ENCODE measurements at places on chromosomes 13 and 19.

- DNase-seq = no peak
Measured at GRCh38 chr19:39890755-39891551, 43.5 kb downstream of the FCGBP start.

DNA sequence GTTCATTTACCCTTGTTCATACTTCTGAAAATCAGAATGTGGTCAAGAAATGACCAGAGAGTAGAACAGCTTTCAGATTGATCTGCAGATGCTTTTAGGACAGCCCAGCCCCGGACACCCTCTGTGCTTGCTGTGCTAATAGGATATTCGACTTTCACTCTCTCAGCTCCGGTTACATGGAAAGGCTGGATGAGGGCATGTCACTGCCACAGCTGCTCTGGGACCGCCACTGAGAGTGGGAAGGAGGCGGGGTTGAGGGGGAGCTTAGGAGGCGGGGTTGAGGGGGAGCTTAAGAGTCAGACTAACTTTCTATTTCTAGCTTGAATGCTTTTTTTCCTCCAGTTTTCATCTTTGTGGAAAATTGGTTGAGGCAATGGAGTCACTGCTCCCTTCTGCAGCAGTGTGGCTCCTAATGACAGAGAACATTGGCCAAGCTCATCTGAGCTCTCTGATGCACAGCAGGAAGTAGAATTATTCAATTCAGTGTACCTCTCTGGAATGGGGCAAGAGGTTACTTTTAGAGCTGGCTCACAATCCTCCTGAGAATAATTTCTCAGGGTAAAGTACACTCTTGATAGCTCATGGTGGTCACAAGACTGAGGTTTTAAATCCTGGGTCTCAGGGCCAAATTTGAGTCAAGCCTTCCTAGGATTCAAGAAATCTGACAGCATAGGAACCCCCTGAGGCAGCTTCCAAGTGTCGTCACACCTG, 74.6 kb upstream of the NPAS1 start:
- DNase-seq = no peak

DNA sequence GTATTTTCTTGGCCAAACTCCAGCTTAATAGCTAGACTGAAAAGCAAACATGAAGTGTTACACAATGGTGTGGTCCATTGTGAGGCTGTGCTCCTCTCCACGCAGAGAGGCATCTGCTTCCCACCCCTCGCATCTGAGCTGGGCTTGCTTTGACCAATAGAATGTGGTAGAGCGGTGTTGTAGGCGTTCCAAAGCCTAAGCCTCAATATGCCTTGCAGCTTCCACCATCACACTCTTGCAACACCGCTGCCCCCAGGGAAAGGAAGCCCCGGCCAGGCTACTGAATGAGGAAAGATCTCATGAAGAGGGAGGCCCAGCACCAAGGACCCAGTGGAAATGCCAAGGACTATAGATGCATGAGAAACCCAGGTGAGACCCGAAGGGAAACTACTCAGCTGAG, 9.4 kb downstream of the FLT1 start:
- no peak for DNase-seq

- DNase-seq = no peak
Measured at GRCh38 chr19:39413272-39413910, 922 bp downstream of the PLEKHG2 start.

GRCh38 chr13:98672947-98673613, 79.4 kb downstream of the SLC15A1 start:
- peak; percentile 22 for DNase-seq

GRCh38 chr13:107461751-107462150, 753.6 kb downstream of the LIG4 start:
- DNase-seq = no peak
